ENCODE measurements at places on chromosomes 3 and 15.

DNA sequence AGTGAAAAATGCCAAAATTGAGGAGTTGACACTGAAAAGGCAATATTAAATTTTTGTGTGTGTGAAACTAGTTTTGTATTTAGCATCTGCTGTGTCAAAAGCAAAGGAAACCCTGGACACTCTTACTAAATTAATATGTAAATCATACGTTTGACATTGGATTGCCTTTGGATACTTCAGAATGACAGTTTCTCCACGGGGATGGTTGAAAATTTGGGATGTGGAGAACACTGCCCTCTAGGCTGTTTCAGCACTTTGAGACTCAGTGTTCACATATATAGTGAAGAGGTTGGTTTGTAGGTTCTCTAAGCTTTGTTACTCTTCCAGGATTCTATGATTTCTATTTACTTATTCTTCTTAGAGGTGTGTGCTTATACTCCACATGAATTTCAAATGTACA lies 3.0 kb downstream of the ROBO2 start:
- no peak for DNase-seq

GRCh38 chr15:87129916-87130315 lies 1050.2 kb downstream of the AGBL1 start:
- no peak for DNase-seq

- DNase-seq: no peak
Observed at GRCh38 chr3:165624761-165625160, 212.5 kb downstream of the BCHE start.

- no peak for DNase-seq
Observed at GRCh38 chr3:62332835-62333244, 40.5 kb downstream of the FEZF2 start.

DNA sequence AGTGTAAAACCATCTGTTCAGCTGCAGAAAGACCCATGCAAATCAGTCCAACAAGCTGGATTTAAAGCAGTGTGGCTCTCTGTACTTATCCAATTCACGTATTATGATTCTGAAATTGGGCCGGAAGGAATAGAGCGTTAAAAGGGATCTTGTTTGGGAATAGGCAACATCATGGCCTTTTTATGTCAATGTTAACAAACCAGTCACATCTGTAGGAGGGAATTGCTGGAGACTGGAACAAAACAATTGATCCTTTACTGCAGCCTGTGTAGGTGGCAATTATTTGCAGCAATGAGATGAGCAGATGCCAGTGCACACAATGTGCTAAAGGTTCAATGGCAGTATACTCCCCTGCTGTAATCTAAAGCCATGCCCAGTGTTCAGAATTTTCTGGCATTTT lies 887.4 kb upstream of the ROBO1 start:
- DNase-seq: no peak

DNA sequence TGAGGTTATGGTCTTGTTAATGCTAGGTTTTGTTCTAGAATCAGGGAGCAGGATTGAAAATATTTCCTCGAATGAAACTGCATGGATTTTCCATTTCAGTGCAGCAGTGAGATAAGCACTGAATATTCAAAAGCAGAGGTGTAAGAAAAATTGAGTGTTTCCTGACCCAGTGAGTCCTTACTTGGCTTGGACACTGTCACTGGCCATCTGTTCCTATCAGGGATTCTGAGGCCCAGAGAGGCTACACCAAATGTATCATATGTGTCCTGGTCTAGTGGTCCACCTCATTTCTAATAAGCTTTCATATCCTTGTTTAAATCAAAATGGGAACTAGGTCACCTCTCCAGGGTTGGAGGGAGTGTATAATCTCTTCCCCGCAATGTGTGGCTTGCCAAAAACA lies 61.1 kb upstream of the RAD18 start:
- no peak for DNase-seq

GRCh38 chr3:188974856-188975599 lies 196.7 kb upstream of the TPRG1 start:
- no peak for DNase-seq

GRCh38 chr3:138230525-138230924 lies 43.4 kb downstream of the ARMC8 start:
- no peak for DNase-seq

- no peak for DNase-seq
Observed at GRCh38 chr15:78408961-78409360, 29.1 kb upstream of the IREB2 start.

GRCh38 chr15:58437531-58438105 lies 5.8 kb downstream of the LIPC start:
- DNase-seq: no peak

- no peak for DNase-seq
Observed at GRCh38 chr15:58015565-58015964, 49.9 kb downstream of the ALDH1A2 start.

- DNase-seq: no peak
Observed at GRCh38 chr15:69704229-69704628, 251.6 kb downstream of the RPLP1 start.

GRCh38 chr15:91258415-91258759 lies 158.3 kb downstream of the SV2B start:
- DNase-seq: no peak

DNA sequence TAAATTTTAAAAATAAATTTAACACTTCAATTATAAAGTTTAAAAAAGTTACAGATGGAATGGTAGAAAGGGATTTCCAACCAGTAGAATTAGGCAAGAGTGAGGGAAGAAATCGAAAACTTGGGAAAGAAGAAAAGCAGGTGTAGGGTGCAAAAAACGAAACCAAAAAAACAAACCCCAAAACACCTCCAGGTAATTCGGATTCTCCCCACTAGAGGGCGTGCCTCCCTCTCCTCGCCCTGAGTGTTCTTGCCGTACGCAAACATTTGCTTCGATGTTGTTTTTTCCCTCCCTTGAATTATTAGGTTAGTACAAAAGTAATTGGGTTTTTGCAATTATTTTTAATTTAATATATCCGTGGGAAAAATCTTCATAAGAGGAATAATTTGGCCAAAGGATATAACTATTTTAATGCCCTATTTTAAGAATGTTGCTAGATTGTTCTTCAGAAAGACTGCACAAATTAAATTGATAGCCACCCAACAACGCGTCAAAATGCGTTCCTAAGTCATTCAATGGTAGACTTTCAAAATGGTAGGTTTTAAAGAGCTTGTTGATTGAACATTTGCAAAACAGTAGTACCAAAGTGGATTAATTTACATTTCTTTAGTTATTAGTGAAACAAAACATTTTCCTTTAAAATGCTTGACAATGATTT lies 63.7 kb downstream of the SLC30A4 start:
- DNase-seq: peak; percentile 71

GRCh38 chr15:75827691-75828090 lies 15.6 kb upstream of the UBE2Q2 start:
- DNase-seq: no peak
